GM12892 (cell line): ENCODE measurements at places on chromosomes 7 and 10.

DNA sequence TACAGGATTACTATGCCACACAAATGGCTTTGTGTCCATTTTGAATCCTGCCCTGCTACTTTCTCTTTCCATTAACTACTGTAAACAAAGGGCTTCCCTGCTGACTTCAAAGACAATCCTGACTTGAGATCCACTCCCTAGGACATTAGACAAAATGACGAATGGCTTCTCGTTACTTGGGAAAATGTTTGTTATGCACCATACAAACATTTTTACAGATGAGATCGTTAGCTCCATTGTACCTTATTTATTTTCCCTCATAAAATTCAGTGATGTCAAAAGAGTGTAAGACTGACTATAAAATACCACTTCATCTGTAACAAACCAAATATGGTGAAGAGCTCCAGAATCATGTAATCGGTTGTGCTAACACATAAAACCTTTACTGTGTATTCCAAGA is 121.8 kb downstream of the CD36 start:
- no peak for DNase-seq

DNA sequence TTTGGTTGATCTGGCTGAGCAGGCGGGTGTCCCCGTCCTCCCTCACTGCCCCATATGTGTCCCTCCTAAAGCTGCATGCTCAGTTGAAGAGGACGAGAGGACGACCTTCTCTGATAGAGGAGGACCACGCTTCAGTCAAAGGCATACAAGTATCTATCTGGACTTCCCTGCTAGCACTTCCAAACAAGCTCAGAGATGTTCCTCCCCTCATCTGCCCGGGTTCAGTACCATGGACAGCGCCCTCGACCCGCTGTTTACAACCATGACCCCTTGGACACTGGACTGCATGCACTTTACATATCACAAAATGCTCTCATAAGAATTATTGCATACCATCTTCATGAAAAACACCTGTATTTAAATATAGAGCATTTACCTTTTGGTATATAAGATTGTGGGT is 26.9 kb upstream of the TRIM56 start:
- no peak for DNase-seq

DNA sequence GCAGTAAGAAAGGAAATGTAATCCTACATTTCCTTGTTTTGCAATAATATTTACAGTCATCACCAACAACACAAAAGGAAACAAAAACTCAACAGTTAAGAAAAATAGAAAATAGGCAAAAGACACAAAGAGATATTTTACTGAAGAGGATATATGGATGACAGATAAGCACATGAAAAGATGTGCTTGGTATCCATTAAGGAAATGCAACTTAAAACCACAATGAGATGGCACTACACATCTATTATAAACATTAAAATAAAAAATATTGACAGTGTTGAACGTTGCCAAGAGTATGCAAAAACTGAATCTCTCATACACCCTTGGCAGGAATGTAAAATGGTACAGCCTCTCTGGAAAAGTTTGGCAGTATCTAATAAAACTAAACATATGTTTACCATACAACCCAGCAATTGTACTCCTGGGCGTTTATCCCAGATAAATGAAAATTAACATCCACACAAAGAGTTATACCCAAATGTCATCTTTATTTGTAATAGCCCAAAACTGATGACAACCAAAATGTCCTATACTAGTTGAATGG is 5.4 kb downstream of the CEP41 start:
- no peak for DNase-seq

DNA sequence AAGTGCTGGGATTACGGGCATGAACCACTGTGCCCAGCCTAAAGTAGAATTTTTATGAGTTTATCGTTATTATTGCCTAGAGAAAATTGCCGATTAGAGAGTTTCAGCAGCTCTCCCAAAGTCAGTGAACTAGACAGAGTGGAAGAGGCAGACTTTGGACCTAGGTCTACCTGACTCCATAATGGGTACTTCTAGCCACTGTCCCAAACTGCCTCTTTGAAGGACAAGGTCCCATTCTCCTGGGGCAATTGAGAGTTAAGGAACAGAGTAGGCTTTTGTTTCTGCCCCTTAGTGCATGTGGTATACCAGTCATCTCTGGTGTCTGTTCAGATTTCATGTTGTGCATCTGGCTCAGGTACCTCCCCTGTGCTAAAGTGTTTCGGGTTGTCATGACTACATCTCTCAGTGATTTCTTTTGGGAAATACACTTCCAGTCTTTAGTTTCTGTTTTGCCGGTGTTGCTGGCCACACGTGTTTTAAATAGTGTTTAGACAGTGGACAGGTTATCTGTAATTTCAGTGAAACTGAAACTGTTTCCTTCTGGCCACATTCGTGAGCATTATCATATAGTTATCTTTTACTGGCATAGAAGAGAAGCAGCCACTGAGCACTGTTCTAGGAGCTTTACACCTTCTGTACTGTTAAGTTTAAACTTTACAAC is 4.7 kb downstream of the TMEM236 start:
- peak; percentile 30 for DNase-seq

- DNase-seq, result no peak
Measured at GRCh38 chr10:121919666-121920065, 8.2 kb downstream of the ATE1 start.
